ENCODE measurements at places on chromosomes 12 and 14.

GRCh38 chr14:102408724-102409123, 46.0 kb downstream of the TECPR2 start:
- no peak for DNase-seq

DNA sequence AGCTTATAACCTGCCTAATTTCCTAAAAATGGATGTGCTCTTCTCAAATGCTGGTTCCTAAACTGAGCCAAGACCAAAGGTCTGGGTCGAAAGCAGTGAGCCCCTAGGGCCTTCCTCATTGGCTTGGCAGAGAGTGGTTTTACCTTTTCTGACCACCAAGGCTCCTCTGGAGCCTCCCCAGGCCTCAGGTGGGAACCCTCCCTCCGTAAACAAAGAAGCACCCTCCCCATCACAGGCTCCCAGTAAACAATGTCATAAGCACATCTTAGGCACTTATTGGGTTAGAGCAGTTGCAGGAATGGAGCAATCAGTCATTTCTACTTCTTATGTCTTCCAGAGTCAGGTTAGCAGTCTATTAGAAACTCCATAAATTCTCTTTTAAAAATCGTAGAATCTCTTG, 6.0 kb downstream of the CHPT1 start:
- no peak for DNase-seq

GRCh38 chr12:25723336-25723735, 170.3 kb upstream of the LMNTD1 start:
- DNase-seq = no peak

- DNase-seq = no peak
Measured at GRCh38 chr14:98932431-98933325, 339.3 kb downstream of the BCL11B start.

GRCh38 chr14:91246051-91246852, 1.7 kb upstream of the GPR68 start:
- DNase-seq = no peak

GRCh38 chr14:70121521-70121920, 67.2 kb downstream of the SLC8A3 start:
- DNase-seq = no peak

DNA sequence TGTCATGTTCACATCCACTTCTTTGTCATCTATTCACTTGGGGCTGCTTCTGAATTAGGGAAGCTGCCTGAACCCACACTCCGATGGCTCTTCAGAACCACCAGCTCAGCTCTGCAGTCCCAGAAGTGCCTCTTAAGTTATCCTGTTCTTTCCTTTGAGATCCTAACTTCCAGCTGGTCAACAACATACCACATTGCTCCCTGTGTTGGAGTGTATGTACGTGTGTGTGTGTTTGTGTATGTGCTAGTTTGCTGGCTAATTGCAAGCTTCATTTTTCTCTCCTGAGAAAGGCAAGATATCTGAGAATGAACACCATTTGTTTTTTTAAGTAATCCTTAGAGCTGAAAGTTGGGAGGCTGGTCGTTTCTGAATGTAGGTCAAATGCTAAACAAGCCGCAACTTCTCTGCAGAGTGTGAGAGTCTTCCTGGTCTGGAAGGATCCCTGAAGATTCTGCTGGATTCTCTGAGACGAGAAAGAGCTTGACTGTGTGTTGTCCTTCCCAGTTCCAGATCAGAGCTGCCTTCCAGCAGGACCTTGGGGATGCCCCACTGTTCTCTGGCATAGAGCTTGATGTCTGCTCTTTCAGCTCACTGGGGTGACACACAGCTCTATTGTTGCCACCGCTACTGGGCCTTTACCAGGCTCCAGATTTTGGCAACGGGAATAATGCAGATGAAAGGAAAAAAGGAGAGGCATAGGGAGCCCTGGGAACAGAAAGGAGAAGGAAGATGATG, 839 bp downstream of the GSG1 start:
- DNase-seq = no peak

- DNase-seq = no peak
Measured at GRCh38 chr12:10121278-10121677, 8.7 kb downstream of the CLEC7A start.

- DNase-seq = no peak
Measured at GRCh38 chr12:21296751-21297406, 37.8 kb downstream of the SLCO1A2 start.

DNA sequence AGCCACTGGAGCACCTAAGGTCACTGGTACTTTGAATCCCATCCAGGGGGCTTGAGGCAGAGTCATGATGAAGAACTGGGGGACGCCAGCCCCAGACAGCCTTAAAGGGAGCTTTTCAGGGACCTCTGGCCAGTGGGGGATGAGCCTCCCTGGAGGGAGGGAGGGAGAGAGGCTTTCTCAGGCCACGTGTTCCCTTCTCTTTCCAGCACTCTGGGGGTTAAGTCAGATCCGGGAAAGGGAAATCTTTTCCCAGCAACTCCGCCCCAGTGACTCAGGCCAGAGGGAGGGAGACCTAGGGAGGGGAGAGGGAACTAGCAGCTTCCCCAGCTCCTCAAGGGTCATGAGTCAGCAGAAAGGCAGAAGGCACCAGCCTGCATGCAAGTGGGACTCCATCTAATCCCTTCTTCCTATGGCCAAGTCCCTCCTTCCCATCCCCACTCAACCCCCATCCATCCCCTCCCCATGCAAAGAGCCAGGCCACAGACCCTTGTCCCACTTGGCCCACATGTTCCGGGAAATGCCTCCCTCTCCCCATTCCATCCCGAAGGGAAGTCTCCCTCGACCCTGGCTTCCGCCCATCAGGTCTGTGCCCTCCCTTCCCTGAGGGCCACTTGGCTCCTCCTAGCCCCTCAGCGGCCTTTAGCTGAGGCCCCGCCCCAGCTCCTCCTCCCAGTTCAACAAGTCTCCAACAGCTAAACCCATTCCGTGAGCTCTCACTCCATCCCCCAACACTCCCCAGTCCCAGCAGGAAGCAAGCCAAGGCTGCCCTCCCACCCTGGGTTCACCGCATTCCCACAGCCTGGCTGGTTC, 5.6 kb downstream of the TNFRSF1A start:
- no peak for DNase-seq

- no peak for DNase-seq
Measured at GRCh38 chr12:8970432-8970831, 18.9 kb upstream of the KLRG1 start.

GRCh38 chr12:66500091-66500490, 178.8 kb downstream of the GRIP1 start:
- no peak for DNase-seq

- no peak for DNase-seq
Measured at GRCh38 chr14:57889245-57889644, 23.4 kb upstream of the SLC35F4 start.

DNA sequence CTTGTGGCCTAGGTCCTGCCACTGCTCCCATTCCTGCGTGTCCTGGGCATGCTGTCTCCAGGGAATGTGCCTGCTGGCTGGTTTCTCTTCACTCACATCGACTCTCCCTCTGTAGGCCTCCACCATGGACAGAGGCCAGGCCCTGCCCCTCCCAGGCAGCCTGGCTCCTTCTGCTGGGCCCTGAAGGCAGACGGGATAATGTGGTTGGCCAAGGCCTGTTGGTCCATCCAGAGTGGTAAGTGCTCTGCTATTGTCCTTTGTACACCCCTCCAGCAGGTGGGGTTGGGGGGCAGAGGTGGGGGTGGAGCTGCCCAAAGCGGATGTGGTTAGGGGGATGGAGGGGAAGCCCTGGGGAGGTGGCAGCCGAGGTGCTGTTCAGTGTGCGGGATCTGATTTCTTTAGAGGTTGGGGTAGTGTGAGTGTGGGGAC, 9.5 kb upstream of the NR4A1 start:
- no peak for DNase-seq

DNA sequence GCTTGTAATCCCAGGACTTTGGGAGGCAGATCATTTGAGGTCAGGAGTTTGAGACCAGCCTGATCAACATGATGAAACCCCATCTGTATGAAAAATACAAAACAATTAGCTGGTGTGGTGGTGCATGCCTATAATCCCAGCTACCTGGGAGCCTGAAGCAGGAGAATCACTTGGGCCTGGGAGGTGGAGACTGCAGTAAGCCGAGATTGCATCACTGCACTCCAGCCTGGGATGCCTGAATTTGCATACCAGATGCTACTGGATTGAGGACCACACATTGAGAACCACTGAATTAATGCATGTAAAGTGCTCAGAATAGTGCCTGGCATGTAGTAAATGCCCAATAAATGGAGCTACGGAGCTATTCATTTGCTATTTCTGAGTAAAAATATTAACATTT, 14.9 kb upstream of the MYH7 start:
- DNase-seq = no peak
